Activated CD8-positive, alpha-beta memory T cell treated with anti-CD3 and anti-CD28 coated beads, Interleukin-2, amount 10 ng/mL, durations not matched to agents 7 days and 5 days (primary cell): ENCODE measurements at places on chromosomes 1 and 21. TPM values are rescaled to one million over a fixed set of nuclear protein-coding genes. Genes with fewer than 3 reads are reported as not detected.

Gene PEAR1
- total RNA-seq: not detected

Gene KLF17
- total RNA-seq: not detected

Gene VAV3
- total RNA-seq: 3.1 TPM

Gene IL22RA1
- total RNA-seq: 0.15 TPM

Gene GSTM4
- total RNA-seq: 6.7 TPM

Gene SPRR4
- total RNA-seq: not detected

Gene DR1
- 87.5 TPM for total RNA-seq

Gene ACTL8
- not detected for total RNA-seq

Gene UTS2
- total RNA-seq: 0.82 TPM

Gene RCAN3
- 30.6 TPM for total RNA-seq

Gene FMO1
- not detected for total RNA-seq

Gene C1orf116
- total RNA-seq: not detected

Gene SLC5A9
- not detected for total RNA-seq

Gene TMEM201
- total RNA-seq: 26.9 TPM

Gene MIS18A
- 29.3 TPM for total RNA-seq

Gene ARHGAP30
- 260 TPM for total RNA-seq

Gene KCNA3
- 59.8 TPM for total RNA-seq

Gene ALPL
- not detected for total RNA-seq

Gene SPATA1
- 2.1 TPM for total RNA-seq
